Activated T-helper 2 cell treated with anti-CD3 and anti-CD28 coated beads, Interferon-gamma antibody, Interleukin-2, Interleukin-4, amounts not matched to agents 10 μg/mL and 5 μg/mL and 100 μg/mL, durations not matched to agents 14 hours and 24 hours and 36 hours (primary cell): ENCODE measurements at places on chromosomes 7 and 10.

GRCh38 chr7:1709281-1709680, 39.2 kb downstream of the ELFN1 start:
- DNase-seq: no peak

DNA sequence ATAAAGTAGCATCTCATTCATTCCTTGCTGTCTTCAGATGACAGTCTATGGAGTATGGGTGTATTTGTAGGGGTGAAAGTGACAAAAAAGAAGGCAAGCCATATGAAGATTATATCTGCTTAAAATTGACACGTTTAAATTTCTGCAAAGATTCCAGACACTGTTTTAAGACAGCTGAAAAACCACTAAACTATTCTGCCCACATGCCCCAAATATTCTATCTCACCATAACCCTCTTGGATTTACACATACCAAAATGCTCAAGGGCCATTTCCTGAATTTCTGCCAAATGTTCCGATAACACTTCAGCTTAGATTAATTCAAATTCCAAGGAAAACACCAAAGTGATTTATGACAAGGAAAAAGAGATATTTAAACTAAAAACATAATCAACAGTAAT, 99.9 kb upstream of the IL6 start:
- DNase-seq: no peak

DNA sequence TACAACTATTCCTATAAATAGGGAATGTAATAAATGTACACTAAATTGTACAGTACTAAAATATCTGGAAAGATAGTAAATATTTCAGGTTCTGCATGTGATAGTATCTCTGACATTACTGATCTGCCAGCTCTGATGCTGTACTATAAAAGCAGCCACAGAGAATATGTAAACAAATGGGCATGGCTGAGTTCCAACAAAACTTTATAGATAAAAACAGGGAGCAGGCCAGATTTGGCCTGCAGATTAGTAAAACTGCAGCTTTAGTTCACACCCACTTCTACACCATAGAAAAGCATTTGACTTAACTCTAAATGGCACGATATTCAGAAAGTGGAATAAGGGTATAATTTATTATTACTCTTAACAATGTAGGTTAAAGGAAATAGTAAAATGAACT, 18.8 kb upstream of the TLL2 start:
- DNase-seq: no peak

DNA sequence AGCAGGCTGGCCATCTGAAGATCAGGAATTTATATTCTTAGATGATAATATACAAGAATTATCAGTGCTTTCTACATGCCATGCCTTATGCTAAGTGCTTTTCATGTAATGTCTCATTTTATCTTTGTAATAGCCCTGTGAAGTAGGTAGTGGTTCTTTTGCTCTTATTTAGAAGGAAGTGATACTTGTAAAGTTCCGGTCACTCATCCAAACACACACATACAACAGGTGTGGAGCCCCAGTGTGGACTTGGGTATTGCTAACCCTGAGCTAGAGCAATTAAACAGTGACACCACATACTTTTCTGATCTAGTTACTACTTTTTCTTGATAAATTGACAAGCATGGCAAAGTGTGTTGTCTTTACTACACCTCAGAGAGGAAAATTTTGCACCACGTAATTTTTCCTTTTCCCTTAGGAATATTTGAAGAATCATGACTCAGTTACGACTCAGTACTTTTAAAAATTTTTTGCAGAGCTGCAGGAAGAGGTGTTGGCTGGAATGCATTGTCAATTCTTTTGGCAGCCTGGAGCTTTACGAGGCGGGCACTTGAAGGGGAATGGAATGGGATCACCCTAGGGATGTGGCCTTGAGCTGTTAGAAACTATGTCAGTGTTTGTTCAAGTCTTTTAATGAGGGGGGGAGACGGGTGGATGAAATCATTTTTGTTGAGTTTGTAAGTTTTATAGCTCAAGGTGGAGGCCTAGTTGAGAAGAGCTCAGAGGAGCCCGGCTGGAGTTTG, 212.5 kb upstream of the CELF2 start:
- DNase-seq: no peak

DNA sequence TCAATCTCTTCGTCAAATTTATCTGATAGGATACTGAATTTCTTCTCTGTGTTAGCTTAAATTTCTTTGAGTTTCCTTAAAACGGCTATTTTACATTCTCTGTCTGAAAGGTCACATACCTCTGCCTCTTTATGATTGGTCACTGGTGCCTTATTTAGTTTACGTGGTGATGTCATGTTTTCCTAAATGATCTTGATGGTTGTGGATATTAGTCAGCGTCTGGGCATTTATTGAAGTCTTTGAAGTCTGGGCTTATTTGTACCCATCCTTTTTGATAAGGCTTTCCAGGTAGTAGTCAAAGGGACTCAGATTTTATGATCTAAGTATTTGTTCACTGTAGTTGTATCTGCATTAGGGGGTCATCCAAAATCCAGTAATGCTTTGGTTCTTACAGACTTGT, 1407.5 kb upstream of the LRRTM3 start:
- DNase-seq: no peak

GRCh38 chr10:88901206-88901983, 21.4 kb downstream of the STAMBPL1 start:
- no peak for DNase-seq

DNA sequence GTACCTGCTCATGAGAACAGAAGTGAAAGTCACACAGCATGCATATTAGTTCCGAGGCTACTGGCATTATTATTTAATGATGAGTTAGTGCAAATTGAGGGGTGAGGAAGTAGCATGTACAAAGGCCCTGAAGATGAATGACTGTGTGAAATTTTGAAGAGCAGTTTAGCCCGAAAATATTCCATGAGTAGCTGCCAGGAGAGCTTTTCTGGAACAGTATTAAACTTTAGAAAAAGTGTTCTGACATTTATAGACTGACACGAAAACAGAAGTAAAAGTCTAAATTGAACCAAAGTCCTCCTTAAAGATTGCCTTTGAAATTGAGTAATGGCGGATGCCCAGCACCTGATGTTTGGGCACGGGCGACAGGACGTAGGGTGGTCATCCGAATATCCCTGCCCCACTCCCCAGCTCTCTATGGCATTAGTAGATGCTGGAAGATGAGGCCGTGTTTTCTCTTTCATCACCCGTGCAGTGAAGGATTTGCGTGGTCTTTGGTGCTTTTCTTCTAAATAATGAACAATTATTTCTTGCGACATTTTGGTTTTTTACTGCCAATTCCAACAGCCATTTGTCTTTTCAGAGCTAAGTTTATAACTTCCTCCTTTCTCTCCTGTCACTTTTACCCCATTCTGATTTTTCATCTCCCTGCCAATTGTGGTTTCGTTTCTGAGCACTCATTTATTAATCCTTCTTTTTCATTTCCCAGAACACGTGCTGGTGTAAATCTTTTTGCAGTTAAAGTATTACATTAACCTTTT, 192.6 kb downstream of the MGMT start:
- DNase-seq: no peak

DNA sequence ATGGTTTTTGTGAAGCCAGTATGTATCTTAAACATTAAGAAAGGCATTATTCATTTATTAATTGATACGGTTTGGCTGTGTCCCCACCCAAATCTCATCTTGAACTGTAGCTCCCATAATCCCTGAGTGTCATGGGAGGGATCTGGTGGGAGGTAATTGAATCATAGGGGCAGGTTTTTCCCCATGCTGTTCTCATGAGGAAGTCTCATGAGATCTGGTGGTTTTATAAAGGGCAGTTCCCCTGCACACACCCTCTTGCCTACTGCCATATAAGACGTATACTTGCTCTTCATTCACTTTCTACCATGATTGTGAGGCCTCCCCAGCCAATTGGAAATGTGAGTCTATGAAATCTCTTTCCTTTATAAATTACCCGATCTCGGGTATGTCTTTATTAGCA, 28.1 kb downstream of the OTUD1 start:
- no peak for DNase-seq

GRCh38 chr7:92517631-92518030, 10.7 kb downstream of the PEX1 start:
- DNase-seq: no peak

GRCh38 chr7:94330269-94331020, 64.2 kb upstream of the COL1A2 start:
- DNase-seq: no peak

GRCh38 chr7:28941633-28942032, 16.5 kb downstream of the TRIL start:
- no peak for DNase-seq

- no peak for DNase-seq
Observed at GRCh38 chr7:22729180-22729825, 2.3 kb downstream of the IL6 start.

GRCh38 chr7:27202018-27202861, 2.3 kb upstream of the HOXA13 start:
- no peak for DNase-seq

DNA sequence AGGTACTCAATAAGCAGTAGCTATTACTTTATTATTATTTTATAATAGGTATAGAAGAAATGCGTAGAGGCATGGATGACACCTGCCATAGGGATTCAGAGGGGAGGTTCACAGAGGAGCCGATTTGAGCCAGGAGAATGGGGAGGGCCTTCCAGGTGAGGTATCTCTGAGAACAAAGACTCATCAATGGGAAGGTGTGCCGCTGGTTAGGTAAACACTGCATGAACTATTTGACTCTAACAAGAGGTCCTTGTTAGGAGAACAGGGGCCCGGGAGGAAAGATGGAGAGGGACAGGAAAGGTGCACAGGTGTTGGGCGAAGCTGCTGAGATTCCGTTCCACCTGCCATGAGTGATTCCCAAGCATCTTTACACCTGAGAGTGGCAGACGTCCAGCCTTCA, 41.8 kb upstream of the TMEM273 start:
- no peak for DNase-seq
